ENCODE measurements at places on chromosomes 7 and 10.
A peak's percentile ranks its signal among the peaks of the same experiment; 100 is the strongest.

GRCh38 chr10:50635286-50635685, 11.5 kb upstream of the SGMS1 start:
- no peak for DNase-seq

- no peak for DNase-seq
Measured at GRCh38 chr10:36256948-36257356, 614.9 kb upstream of the FZD8 start.

DNA sequence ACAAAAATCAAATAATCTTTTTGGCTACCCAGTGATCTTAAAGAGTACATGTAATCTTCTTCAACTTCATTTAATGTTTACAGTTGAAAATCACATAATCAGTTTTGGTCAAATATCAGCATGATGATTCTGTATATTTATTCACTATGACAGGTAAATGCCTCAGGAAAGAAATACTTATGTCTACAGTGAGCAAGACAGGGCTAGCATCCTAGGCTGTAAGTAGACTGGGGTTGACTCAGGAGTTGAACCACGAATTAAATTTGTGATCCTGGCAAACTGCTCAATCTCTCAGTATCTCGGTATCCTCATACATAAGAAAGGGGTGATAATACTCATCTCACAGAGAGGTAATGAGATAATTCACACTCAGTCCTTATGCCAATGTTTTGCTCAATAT, 71.8 kb downstream of the SEMA3D start:
- DNase-seq, result no peak

DNA sequence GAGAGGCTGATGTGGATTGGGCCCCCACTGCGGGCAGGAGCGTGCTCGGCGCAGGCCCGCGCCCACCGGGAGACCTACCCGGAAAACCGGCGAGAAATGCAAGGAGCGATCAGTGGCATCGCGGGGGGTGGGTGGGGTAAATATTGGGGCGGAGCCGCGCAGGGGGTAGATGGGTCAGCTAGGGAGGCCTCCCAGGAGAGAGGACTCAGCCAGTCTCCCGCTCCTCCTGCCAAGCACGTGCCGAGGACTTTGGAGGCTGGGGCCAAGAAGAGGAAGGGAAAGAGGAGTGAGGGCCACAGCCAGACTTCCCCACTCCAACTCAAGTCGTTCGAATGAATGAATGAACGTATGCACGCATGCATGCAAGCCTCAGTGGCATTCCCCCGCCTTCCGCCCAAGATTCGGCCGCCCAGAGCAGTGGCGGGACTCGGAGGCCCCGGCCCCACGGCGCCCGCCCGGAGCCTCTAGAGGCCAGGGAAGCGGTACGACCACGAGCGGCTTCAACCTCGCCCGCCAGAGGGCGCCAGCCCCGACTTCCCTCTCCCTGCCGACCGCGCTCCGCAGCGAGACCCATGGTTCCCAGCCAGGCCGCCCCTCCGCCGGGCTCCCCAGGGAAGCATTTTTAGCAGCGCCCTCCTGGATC, 3.6 kb downstream of the NPM3 start:
- peak; percentile 88 for DNase-seq

DNA sequence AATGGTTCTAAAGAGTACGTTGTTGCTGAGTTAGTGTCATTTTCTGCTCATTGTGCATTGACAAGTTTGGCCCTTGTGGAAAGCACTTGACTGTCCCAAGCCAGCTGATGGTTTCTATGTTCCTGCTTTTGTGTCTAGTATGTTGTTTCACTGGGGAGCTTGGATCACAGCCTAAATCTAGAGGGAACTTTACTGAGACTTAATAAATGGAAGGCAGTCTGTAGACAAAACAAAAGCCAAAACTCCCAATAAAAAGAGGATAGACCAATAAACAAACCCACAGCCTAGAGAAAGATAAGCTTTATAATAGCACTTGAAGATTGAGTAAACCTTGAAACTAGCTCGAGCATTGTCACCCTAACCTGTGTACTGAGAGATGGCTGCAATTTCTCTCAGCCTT, 196.8 kb downstream of the ADRA2A start:
- no peak for DNase-seq

DNA sequence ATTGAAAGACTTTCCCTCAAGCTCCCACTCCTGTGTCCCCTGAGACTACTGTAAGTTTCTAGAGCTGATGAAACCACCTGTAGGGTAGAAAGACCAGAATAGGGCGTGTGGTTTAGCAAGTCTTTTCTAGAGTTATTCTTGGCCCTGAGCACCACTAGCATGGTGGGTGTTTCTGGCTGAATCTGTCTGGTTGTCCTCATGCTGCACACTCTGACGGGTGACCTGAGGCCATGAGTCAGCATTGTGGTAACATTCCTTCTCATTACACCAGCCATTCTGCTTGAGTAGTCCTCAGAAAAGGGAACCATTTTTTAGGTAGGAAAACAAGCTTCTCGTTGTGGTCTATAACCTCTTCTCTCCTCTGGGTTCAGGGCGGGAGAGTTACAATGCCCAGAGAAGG, 250.3 kb downstream of the SNX13 start:
- DNase-seq, result no peak

DNA sequence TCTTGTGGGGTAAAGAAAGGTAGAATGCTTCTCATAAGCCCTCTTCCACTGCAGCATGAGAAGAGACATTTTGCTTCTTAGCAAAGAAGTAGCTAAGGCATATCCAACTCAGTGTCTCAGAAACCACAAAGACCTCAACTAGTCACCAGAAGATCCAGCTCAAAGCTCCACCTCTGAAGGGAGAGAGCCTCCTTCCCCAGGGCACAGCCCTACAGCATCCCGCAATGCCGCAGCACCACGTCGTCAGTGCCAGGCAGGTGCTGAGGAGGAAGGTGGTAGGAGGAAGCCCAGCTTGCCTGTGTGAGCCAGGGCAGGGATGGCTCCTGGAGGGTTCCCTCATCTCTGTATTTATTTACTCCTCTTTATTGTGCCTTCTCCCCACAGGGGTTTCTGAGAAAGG, 385.6 kb upstream of the NPVF start:
- no peak for DNase-seq

DNA sequence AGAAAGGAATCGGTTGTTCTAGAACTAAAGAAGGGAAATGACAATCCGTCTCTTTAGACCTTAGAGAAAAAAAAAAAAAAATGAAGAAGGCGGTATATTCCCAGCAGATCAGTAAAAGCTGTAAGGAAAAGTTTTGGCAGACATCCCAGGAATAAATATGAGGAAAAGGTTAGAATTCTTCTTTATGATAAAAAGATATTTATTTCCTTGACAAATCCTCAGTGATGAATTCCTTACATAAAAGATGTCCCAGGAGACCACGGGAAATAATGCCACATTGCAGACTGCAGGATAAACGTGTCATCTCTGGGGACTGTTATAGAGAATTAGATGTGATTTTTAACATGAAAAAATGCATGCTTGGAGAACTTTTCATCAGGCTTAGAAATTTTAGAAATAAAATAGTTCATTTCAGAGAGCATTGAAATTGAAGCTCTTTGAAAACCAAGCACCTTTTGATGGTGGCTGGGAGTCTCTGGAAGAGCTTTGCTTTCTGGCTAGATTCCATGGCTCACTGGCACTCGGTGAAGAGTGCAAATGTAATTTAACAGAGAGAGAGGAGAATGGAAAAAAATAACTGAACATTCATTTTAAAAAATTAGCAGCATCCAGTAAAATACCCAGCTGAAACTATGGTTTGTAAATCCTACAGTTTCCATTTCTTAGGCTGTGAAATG, 98.2 kb downstream of the PRPF18 start:
- no peak for DNase-seq

DNA sequence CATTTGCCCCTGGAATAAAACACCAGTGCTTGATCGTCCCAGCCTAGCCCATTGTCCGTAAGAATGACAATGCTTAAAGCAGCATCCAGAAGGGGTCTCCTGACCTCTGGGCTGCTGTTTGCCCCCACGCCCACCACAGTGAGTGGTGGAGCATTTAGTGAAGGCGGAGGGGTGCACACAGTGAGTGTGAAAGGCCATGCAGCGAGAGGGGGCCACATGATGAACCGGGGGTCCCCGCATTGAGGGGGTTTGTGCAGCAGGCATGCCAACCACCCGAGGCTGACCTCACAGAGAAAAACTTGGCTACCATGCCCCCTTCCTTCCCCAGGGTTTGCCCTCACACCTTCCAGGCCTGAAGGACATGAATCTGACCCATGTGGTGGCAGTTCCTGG, 28.4 kb downstream of the CPXM2 start:
- no peak for DNase-seq
